ENCODE measurements at places on chromosomes 5 and 9.

DNA sequence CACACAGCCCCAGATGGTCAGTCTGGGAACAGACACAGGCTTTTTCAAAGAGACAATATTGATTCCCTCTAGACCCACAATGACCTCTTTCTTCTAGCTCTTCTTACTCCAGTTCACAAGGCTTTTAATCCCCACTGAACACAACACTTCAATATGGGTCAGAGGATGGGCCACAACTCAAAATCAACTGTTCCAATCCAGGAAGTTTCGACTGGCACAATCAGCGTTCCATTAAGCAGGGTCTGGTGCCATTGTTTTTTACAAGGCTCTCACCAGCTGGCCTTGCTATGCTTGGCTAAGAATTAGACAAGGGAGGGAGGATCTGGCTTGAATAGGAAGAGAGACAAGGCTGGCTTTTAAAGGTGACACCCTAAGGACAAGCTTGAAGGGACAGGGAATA lies 199.4 kb upstream of the SLC24A2 start:
- DNase-seq = no peak

DNA sequence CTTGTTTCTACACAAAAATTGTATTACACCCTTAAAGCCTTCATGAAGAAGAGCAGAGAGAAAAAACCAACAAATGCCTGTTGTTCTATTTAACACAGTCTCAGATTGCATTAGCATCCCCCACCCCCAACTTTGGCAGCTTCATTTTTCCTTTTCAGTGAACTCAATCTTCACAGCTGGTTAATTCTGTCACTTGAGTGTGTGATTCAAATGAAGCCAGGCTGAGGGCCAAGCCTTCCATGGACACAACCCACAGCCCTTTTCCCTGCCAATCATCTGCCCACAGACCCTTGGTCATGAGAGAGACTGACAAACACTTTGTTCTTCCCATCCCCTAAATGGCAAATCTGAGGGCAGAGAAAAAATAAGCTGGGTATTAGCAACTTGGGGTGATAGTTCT lies 217.5 kb upstream of the NMUR2 start:
- DNase-seq = no peak

DNA sequence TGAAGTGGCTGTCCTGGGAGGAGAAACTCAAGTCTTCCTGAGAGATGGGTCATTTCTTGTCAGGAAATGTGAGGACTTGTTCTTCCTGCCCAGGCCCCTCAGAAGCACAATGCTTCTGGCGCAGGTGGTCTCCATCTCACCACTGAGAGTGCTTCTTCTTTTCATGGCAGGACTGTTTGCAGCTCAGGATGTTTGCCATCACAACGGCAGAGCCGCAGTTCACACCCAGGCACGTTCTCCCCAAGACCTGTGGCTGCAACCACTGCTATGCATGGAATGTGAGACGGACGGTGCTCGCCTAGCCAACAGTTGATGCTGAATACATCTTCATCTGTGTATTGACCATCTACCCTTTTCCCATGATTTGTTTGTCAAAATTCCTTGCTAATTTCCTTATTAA lies 216.3 kb downstream of the GADD45G start:
- no peak for DNase-seq

DNA sequence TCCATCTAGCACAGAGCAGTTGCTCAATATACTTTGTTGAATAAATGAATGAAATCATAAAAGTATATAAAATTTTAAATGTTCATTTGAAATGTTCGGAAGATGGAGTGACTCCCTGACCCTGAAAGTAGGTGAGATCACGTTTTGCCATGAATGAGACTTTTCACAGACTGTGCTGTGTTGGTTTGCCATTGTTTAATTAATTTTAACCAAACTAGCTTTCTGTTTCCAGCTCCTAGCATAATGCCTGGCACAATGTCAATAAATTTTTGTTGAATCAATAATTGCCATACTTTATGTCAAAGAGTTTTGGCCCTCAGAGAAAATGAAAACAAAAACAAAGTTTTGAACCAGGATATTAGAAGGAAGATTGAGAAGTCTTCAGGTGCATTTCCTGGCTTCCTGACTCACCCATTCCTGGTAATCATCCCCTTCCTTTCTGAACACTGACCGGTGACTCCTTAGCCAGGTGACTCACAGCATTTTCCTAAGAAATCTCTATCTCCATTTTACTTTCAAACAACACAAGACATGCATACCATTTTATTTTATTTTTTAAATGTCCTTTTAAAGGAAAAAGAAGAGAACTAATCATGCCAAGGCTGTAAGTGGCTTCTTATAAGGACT lies 15.1 kb downstream of the SLC28A3 start:
- DNase-seq = no peak

- DNase-seq = no peak
Measured at GRCh38 chr9:86924206-86924605, 23.1 kb downstream of the GAS1 start.

DNA sequence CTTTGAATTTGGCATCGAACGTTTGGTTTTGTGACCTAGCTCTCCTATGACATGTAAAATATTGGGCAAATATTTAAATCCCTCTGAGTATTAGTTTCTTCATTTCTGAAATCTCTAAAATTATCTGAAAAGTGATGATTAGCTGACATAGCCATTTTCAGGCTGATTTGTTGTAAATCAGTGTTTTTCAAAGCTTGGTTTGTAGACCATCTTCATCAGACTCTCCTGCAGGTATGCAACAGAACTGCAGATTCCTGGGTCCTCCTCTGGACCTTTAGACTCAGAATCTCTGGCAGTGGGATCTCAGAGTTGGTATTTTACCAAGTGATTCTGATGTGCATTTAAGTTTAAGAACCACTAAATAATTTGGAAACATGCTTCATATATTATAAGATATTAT lies 38.9 kb upstream of the NMUR2 start:
- DNase-seq = no peak

DNA sequence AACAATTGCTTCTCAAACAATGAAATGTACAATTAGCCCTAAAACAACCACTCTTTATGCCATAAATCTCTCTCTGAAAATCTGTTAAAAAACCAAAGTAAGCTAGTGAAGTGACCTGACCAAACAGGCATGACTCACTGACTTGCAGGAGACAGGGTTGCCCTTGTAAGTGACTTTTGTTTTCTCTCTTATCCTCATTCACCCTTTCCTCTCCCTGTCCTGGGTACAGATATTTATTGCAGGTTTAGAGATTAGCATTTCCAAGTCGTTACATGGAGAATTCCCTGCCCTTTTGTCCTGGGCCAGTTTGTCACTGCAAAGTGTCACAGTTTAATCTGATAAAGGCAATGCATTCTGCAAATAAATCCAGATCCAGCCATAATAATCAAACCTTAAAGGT lies 484.2 kb downstream of the IRX1 start:
- no peak for DNase-seq

GRCh38 chr5:9774472-9775079 lies 144.4 kb upstream of the TAS2R1 start:
- DNase-seq = no peak

GRCh38 chr5:167763772-167764171 lies 527.7 kb upstream of the WWC1 start:
- no peak for DNase-seq

All from T-helper 2 cell (primary cell).